ENCODE measurements at places on chromosomes 1 and 21. TPM values are rescaled to one million over a fixed set of nuclear protein-coding genes. Genes with fewer than 3 reads are reported as not detected.

ZNF593OS gene
- total RNA-seq: not detected

ANKRD65 gene
- 4.5 TPM for total RNA-seq

- H3K36me3 ChIP-seq: no peaks in the 10 kb centered on the region
- no peaks in the 10 kb centered on the region for H3K4me1 ChIP-seq
- H3K27me3 ChIP-seq: peaks cover 4% of the 10 kb centered on the region
- no peak overlapping the region for H3K27ac ChIP-seq
- DNase-seq: peak; percentile 42
Measured at GRCh38 chr1:203216274-203217138, 13.0 kb downstream of the CHIT1 start.

DNA sequence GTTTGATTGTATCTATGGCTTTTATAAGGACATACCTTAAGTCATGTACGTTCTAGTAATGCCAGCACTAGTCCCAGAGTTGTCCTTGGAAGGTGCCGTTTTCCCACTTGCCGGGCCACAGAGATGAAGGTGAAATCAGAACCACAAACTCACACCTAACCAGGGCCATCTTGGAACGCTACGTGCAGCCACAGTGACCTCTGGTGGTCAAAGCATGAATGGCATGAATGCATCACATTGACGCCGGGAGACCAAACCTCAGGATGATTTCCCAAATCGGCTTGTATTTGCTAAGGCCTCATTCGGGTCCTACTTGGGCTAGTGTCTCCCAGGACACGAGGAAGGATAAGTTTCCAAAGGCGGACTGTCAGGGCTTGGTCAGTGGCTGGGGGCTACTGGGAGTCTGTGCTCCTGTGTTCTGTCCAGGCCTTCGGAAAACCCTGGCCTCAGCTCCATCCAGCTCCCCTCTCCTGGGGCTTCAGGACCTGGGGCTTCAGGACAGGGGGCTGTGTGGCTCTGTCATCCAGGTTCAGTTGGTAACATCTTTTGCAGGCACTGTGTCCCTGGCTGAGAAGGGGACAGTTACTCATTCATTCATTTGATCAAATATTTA is 260.5 kb downstream of the PRDM2 start:
- no peaks in the 10 kb centered on the region for H3K36me3 ChIP-seq
- no peak overlapping the region for H3K4me3 ChIP-seq
- no peaks in the 10 kb centered on the region for H3K4me1 ChIP-seq
- DNase-seq: peak; percentile 73

DNA sequence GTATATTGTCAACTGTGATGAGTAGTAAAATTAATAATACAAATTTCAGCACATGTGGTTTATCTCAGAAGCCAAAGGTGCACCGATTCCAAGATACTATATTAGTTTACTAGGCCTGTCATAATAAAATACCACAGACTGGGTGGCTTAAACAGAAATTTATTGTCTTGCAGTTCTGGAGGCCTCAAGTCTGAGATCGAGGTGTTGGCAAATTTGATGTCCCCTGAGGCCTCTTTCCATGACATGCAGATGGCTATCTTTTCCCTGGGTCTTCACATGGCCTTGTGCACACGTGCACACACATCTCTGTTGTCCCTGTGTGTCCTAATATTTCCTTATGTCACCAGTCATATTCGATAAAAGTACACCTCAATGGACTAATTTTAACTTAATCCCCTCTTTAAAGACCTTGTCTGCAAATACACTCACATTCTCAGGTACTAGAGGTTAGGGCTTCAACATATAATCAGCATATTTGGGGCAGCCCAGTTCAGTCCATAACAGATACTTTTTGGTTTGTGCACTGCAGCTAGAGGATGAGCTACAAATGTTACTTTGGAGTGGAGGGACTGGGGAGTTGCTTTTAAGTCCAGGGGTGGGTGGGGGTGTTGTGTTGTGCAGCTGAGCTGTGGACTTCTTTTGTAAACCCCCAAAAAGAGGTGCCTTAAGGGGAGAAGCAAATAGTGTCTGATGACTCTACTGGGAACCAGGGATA is 21.4 kb downstream of the TSNAX start:
- no peak for DNase-seq
- H3K27me3 ChIP-seq: no peaks in the 10 kb centered on the region
- no peaks in the 10 kb centered on the region for H3K36me3 ChIP-seq
- H3K4me1 ChIP-seq: no peaks in the 10 kb centered on the region
- no peak overlapping the region for H3K27ac ChIP-seq
- H3K4me3 ChIP-seq: no peak overlapping the region

GRCh38 chr1:5639106-5639722 is 353.0 kb downstream of the NPHP4 start:
- H3K4me3 ChIP-seq: no peak overlapping the region
- H3K4me1 ChIP-seq: no peaks in the 10 kb centered on the region
- H3K36me3 ChIP-seq: no peaks in the 10 kb centered on the region
- no peak overlapping the region for H3K27ac ChIP-seq

DNA sequence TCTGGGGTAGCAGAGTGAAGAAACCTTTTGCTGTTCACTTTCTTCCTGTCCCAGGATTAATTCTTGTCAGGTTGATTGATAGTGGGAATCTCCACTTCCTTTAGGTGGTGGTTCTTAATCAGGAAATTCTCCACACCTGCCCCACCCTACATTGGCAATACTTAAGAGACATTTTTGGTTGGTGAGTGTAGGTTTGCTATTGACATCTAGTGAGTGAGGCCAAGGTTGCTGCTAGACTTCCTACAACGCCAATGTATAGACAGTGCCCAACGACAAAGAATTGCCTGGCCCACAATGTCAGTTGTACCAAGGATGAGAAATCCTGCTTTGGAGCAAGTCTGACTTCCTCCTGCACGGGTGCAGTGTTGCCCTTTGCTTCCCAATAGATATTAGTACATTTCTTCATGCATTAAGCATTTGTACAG is 38.5 kb downstream of the MAP3K7CL start:
- no peak overlapping the region for H3K27ac ChIP-seq
- no peaks in the 10 kb centered on the region for H3K36me3 ChIP-seq
- H3K4me3 ChIP-seq: no peak overlapping the region

- no peaks in the 10 kb centered on the region for H3K36me3 ChIP-seq
- H3K27ac ChIP-seq: no peak overlapping the region
- DNase-seq: no peak
- no peak overlapping the region for H3K4me3 ChIP-seq
- H3K27me3 ChIP-seq: no peaks in the 10 kb centered on the region
- H3K4me1 ChIP-seq: no peaks in the 10 kb centered on the region
Measured at GRCh38 chr1:198726455-198726854, 87.6 kb downstream of the PTPRC start.

GRCh38 chr1:117289316-117289870 is 77.9 kb upstream of the MAN1A2 start:
- no peak for DNase-seq
- peaks cover 3% of the 10 kb centered on the region for H3K4me1 ChIP-seq
- H3K27ac ChIP-seq: no peak overlapping the region
- no peaks in the 10 kb centered on the region for H3K36me3 ChIP-seq
- H3K27me3 ChIP-seq: peaks cover 8% of the 10 kb centered on the region

DNA sequence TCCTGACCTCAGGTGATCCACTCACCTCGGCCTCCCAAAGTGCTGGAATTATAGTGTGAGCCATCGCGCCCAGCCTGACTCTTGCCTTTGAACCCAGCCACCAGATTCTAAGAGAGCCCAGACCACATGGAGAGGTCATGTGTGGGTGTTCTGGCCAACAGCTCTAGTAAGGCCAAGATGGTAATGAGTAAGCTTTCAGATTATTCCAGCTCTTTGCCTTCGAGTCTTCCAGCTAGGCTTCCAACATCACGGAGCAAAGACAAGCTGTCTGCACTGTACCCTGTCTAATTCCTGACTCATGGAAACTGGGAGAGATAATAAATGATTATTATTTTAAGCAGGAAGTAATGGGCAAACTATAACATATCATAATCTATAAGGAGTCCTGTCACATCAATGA is 14.8 kb upstream of the ZFP69B start:
- H3K27ac ChIP-seq: no peak overlapping the region
- H3K36me3 ChIP-seq: no peaks in the 10 kb centered on the region
- H3K4me1 ChIP-seq: no peaks in the 10 kb centered on the region
- DNase-seq: no peak
- H3K27me3 ChIP-seq: no peaks in the 10 kb centered on the region

DNA sequence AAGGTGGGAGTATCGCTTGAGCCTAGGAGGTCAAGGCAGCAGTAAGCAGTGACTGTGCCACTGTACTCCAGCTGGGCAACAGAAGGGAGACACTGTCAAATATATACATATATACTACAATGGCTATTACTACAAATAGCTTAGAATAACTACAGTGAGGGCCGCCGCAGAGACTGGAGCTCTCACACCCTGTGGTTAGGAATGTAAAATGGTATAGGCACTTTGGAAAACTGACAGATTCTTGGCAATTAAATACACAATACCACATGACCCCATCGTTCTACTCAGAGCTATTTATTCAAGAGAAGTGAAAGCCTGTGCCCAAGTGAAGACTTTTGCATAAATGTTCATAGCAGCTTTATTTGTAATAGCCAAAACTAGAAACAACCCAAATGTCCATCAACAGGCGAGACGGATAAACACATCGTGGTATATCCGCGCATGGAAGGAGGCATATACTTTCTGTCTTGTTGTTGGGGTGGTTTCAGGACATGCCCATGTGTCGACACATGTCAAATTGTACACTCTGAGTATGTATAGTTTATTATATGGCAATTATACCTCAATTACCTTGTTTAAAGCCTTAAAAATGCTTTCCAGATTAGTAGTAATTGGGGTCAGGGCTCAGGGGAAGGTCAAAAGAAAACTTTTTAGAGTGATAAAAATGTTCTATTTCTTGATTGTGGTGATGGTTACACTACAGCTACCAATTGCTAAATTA is 123.4 kb downstream of the RIPK4 start:
- no peak for DNase-seq
- H3K4me3 ChIP-seq: no peak overlapping the region
- H3K27me3 ChIP-seq: peaks cover 25% of the 10 kb centered on the region

GRCh38 chr1:52368383-52369172 is 2.6 kb upstream of the CC2D1B start:
- H3K4me3 ChIP-seq: peak overlapping the region; percentile 52
- H3K27me3 ChIP-seq: no peaks in the 10 kb centered on the region
- DNase-seq: peak; percentile 71

DNA sequence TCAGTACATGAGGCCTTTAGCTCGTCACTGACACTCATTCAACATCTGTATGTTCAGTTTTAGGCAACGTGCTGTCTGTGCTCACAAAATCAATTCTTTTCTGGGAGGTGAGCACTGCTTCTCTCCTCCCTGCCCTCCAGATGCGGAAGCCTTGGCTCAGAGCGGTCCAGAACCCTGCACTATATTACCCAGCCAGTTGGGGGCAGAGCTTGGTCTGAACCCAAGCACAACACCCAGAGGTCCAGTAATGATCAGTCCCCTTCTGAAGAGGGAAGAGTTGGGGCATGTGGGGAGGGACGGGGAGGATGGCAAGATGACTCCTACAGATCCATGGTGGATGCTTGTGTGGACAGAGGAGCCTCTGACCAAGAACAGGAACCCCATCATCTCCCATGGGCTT is 5.6 kb upstream of the DSCAM start:
- H3K4me1 ChIP-seq: no peaks in the 10 kb centered on the region
- no peaks in the 10 kb centered on the region for H3K36me3 ChIP-seq
- DNase-seq: no peak
- no peak overlapping the region for H3K4me3 ChIP-seq
